Mucosa of descending colon (tissue), 3 donors: ENCODE measurements at places on chromosomes 13 and 19. TPM values are rescaled to one million over a fixed set of nuclear protein-coding genes. Genes with fewer than 3 reads are reported as not detected.
A peak's percentile ranks its signal among the peaks of the same experiment; 100 is the strongest.

Gene SIGLEC12
- not detected for total RNA-seq

DNA sequence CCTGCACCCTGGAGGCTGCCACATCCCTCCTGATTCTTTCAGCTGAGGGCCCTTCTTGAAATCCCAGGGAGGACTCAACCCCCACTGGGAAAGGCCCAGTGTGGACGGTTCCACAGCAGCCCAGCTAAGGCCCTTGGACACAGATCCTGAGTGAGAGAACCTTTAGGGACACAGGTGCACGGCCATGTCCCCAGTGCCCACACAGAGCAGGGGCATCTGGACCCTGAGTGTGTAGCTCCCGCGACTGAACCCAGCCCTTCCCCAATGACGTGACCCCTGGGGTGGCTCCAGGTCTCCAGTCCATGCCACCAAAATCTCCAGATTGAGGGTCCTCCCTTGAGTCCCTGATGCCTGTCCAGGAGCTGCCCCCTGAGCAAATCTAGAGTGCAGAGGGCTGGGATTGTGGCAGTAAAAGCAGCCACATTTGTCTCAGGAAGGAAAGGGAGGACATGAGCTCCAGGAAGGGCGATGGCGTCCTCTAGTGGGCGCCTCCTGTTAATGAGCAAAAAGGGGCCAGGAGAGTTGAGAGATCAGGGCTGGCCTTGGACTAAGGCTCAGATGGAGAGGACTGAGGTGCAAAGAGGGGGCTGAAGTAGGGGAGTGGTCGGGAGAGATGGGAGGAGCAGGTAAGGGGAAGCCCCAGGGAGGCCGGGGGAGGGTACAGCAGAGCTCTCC is 6.9 kb upstream of the CEACAM5 start:
- DNase-seq = peak; percentile 63

DNA sequence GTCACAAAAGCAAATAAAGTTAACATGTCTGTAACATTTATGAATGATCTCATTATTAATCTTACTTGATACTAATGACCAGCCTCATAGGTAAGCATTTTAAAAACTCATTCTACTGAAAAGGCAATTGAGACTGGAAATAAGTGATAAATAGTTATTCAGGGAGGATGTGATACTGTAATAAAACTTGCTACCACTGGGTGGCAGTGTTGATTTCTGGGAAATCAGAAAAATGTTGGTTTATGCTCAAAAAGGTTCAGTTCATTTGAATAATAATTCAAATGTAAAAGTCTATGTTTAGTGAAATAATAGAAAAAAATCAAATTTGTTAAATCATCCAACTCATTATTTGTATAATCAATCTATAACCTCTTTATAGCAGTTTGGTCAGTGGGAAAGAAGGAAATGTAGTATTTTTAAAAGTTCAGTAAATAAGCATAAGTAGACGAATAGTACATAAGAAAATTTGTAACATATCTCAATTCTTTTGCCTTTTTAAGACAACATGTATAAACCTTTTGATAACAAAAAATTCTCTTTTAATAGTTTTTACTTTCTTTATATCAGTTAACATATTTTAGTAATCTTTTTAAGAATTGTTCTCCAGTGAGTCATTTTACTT is 9.6 kb downstream of the ABHD13 start:
- no peak for DNase-seq

DNA sequence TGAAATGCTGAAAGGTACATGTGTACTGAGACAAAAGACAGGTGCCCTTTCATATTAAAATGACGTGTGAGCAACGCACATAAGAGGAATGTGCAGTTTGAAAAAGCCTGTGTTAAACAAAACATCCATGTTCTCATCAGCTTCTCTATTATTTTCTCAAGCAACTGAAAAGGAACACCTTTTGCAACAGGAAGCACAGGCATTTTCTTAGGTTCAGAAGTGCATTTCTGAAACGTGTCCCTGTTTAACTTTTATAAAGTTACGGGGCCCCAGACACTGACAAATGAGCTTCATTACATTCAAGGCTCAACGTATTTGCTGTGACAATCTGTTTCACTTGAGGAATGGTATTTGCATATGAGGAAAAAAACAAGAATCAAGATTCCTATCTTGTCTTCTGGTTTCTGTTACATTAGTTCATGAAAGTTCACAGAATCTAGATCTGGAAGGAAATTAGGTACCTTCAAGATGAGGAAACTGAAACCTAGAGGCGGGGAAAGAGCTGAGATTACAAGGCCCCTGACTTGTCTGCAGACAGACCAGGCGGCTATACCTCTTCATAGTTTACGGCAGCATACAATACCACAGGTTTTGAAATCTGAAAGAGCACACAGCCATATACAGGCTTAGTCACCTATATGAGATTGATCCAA is 431.7 kb downstream of the KLF12 start:
- DNase-seq = no peak

Gene TMEM59L
- total RNA-seq = 0.93 TPM

Gene ATXN8OS
- 0.25 TPM for total RNA-seq

DNA sequence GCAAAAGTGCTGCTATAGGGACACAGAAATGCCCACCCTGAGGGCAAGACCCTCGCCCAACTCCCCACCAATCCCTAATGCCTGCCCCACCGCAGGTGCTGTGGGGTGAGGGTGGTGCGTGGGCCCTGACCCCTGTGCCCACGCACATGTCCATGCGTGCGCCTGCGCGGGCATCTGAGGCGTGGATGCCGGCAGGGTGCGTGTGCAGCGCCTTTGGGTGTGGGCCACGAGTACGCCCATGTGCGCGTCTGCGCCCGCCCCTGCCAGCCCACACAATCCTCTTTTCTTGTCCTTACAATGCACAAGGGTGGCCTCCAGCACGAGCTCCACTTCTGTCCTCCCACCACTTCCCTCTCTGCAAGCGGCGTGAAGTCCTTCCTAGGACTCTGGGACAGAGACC is 14.3 kb downstream of the FUT6 start:
- DNase-seq = no peak

- DNase-seq = peak; percentile 61
Measured at GRCh38 chr13:31250435-31250834, 50.7 kb downstream of the B3GLCT start.

DNA sequence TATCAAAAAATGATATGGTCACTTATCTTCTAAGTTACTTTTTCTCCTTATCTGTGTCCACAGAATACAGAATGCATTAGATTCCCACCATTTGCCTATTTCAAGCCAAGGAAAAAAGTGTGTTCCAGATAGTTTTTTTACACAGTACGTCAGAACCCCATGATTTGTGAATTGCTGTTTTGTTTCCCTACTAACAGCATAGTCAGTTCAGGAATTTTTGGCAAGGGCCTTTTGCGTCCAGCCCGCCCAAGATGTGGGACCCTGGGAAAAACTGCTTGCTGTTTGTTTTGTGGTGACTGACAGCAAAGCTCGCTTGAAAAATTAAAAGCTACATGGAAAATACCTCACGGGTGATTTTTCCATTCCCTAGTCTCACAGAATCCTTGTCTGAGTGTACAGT is 20.4 kb upstream of the FAM216B start:
- DNase-seq = no peak

- DNase-seq = no peak
Measured at GRCh38 chr19:46984077-46985010, 35.3 kb upstream of the NPAS1 start.

Gene PSG11
- not detected for total RNA-seq

DNA sequence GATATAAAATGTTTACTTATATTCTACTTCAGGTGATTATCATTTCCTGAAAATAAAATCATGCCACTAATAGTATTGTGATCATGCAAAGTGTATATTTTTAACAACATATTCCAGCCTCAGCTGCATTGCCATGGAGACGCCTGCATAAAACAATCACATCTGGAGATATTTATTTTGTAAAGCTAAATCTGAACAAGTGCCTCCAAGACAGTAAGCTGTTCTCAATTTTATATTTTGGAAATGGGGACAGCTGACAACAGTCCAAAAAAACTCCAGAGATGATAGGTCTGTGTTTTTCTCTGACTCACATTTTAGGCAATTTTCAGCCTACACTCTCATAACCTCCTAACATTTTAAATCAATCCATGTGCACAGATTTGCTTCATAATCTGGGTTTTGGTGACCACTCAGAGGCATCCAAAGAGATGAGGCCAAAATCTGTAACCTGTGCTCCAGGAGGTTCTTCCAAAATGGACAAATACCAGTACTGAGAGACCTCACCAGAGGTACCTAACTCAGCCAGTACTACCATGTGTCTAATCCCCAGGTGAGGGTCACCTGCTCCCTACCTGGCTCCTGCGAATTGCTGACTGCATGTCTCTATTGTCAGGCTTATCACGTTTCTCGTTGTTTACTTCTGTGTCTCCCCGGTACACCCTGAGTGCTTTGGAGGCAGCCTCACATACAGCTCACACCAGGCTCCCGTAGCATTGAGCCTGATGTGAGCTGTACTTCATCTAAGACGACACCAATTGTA is 62.7 kb downstream of the COL4A1 start:
- DNase-seq = no peak

Gene TMPRSS9
- not detected for total RNA-seq

DNA sequence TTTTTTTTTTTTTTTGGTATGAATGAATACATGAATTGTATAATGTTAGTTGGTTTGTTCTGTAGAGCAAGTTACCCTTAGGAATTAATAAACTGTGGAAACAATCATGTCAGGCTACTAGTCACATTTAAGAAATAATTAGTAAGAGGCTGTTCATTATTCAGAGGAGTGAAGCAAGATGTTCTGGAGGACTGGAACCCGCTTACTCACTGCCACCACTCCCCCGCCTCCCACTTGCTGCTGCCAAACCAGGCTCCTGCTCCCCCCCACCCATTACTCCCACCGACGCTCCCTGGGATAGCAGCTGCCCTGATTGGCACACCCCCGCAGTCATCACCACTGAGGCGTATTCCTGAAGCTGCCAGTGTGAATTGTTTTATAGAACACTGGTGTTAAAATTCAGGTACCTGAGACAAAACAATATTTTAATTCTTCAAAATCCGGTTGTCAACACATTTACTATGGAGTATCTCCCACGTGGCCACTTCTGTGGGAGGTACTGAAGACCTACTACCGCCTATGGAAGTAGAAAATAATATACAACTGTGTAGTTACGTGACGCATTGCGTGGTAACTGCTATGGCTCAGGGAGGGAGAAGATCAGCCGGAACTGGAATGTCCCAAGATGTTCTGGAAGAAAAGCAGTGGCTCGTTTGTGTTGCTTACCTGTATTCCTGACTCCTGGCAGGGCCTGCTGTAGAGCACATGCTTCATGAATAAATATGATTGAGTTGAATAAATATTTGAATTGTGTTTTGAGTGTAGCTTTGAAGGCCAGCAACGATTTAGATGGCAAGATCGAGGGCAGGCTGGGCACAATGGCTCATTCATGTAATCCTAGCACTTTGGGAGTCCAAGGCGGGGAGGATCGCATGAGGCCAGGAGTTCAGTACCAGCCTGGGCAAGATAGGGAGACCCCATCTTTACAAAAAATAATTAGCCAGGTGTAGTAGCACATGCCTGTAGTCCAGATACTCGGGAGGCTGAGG is 1.7 kb downstream of the DPY19L3 start:
- no peak for DNase-seq

Gene MEDAG
- 11.0 TPM for total RNA-seq

Gene KPNA3
- 45.6 TPM for total RNA-seq

GRCh38 chr13:37806666-37807065 is 62.9 kb downstream of the TRPC4 start:
- no peak for DNase-seq

DNA sequence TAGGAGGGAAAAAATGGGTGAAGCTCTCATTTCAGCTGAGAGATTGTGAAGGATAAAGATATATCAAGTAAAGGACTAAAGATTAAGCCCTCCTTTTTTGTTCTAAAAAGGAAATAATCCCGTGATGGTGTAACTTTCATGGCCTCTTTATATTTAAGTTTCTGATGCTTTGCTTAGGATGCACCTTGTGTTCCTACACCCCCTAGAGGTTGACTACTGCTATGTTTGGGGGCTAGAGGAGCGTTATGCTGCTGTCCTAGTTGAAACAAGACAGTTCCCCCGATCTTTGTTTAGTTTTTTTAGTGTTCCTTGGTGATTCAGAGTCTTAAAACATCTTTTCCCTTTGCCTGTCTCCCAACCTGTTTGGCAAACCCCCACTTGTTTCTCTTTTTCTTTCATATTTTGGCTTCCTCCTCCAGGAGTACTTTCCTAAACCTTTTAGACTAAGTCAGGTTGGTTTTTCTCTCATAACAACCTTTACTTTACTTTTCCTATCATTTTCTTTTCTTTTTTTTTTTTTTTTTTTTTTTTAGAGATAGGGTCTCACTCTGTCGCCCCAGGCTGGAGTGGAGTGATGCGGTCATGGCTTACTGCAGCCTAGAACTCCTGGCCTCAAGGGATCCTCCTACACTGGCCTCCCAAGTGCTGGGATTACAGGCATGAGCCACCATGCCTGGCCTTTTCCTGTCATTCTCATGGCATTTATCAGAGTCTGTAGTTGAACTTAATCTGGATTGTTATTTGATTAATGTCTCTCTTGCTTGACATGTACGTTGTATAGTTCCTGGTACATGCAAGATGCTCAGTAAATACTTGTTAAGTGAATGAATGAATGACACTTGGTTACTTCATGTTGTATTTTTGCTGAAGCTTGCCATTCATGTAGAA is 2.8 kb downstream of the UBA2 start:
- no peak for DNase-seq

- no peak for DNase-seq
Measured at GRCh38 chr19:28350037-28350436, 862.9 kb downstream of the UQCRFS1 start.

Gene C19orf85
- total RNA-seq = not detected

DNA sequence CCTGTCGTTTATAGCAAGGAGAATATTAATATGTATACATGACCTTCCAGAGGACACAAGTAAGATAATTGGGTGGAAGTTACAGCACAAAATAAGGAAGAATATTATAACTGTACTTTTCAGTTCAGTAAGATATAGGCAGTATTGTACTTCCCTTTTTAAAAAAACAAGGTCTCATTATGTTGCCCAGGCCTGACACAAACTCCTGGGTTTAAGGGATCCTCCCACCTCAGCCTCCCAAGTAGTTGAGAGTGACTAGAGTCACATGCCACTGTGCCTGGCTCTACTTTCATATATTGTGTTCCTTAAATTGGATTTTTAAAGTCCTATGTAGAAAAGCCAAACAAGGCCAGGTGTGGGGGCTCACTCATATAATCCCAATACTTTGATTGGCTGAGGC is 19.5 kb upstream of the MAB21L1 start:
- DNase-seq = no peak

GRCh38 chr13:28432816-28433560 is 61.9 kb downstream of the FLT1 start:
- DNase-seq = no peak

Gene HSPB6
- total RNA-seq = 22.9 TPM

Gene CD70
- 1.0 TPM for total RNA-seq

Gene ZNF135
- 5.8 TPM for total RNA-seq
